Sciatic nerve (tissue), 2 donors: ENCODE measurements at places on chromosomes 7 and 10.

DNA sequence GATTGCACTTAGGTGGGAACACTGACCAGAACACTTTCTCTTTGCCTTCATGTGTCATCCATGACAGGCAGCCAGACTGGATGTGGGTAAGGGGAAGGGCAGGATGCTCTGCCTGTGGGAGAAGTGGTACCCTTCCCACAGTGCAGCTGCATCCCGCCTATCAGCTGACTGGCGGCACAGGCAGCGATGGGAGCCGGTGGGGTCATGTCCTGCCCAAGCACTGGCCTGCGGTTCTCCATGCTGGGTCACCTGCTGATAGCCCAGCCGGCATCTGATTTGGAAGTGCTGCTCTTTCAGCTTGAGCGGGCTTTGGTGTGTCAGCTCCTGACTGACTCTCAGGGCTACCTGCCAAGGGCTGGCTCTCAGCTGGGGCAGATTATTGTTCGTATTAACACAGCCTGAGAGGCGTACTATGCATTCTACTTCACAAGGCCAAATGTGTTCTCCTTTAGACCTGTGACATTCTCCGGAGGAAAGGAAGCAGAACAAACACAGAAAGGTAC lies 105.2 kb upstream of the PDLIM1 start:
- DNase-seq = no peak

GRCh38 chr7:17773289-17773626 lies 167.0 kb downstream of the SNX13 start:
- DNase-seq = no peak

GRCh38 chr10:24277771-24278170 lies 68.8 kb downstream of the KIAA1217 start:
- DNase-seq = no peak

DNA sequence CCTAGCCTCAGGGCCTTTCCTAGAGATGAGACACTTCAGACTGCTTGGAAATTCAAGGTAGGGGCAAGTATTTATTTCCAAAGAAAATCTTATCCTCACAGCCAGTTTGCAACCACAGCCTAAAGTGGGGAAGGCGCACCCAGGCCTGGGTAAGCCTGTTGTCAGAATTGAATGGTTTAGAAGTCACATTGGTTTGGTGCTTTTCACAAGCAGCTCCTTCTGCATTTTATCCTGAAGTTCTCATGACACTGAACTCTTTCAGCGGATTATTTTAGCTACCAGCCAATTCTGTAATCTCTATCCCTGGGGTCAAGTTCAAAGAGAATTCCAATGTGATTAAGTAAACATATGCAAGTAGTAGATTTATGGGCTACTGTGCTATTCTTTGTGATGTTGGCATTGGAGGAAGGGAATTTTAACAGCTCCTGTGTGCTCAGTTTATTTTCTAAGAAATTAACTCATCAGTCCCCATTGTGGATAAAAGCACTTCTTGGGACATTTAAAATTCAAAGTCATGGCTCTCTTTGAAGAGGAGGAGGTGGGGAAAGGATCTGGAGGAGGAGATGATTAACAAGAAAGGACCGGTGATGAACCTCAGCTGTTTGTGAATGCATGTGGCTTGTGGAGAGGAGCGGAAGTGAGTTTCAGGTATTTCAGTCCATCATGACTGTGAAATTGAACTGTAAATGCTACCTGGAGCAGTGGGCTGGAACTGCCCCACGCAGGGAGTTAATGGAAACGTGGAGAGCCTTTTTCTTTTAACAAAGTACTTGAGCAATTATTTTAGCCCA lies 90.2 kb upstream of the CACUL1 start:
- DNase-seq = no peak

DNA sequence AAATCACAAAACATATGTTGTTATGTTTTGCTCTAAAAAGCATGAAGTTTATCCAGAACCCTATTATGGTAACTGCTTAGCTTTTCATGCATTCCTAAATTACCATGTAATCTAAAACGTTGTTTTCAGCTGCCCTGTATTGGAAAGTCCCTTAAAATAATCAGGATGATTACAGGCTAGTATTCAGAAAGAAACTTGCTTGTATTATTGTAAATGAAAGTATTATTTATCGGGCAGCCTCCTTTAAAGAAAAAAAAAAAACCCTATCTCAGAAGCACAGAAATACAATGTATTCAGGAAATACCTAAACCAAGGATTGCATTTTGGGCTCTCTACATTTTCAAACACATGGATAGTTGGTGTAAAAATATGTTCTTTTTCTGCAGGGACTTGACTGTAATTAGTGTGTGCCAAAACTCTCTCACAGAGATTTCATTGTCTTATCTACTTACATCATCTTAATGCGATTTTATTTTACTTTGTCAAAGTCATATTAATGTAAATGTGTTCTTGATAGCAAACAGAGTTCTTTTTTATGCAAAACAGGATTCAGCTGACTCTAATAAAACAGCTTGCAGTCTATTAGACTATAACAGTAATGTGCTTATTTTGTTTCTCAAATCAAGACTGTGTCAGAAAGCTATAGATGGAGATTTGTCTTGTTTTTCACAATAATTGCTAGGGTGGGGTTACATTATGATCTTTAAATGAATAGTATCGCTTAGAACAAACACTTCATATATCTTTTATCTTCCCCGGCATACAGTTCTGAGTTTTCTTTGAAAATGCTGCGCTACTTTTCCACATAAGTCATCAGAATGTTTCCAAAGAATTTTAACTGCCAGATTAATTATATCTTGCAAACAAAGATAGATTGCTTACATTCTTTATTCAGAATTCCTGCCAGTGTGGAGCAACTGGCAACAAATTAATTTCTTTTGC lies 65.3 kb upstream of the ARID5B start:
- no peak for DNase-seq
